ENCODE measurements at places on chromosomes 4 and X.

DNA sequence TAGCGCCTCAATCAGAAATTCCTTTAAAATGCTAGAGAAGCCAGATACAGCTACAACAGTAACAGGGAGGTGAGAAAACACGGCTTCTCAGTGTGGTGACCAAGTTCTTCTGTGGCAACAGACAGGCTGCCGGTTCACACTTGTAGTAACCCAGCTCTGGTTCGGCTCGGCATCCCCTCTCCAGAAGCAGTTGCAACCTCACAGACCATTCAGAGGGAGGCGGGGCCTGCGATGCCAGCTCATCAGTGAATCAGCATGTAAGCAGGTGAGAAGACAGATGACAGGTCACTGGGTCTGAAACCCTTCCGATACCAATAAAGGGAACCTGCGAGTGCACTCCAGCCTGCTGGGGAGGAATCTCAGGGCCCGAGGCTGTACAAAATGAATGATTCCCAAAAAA lies 251.0 kb downstream of the KCNIP4 start:
- DNase-seq: no peak

GRCh38 chrX:16250296-16250695 lies 83.0 kb downstream of the MAGEB17 start:
- DNase-seq: no peak

- no peak for DNase-seq
These were observed 6.7 kb upstream of the ZNF41 start for GRCh38 chrX:47489507-47490275.

DNA sequence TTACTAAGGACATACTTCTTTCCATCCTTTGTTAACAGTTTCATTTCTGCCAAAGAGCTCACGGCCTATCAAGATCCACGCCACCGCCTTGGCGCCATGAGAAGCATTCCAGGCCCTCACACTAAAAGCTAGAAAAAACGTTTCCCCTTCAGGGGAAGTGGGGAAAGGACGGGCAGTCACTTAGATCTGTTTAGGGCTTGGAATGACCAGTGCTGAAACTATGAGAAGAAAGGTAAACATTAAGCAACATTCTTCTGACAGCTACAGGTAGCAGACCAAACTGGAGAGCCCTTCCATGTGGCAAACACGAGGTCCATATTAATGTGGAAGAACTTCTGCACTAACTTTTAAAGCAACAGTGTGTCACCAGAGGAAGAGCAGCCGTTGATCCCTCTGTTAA lies 146.7 kb downstream of the SH3KBP1 start:
- DNase-seq: no peak

- no peak for DNase-seq
These were observed 19.6 kb downstream of the SCD5 start for GRCh38 chr4:82779032-82779431.

- DNase-seq: no peak
These were observed 103.6 kb downstream of the HPGD start for GRCh38 chr4:174418640-174419212.

Measured in activated CD4-positive, alpha-beta T cell treated with anti-CD3 and anti-CD28 coated beads, Interleukin-2, amount 50 U/mL, for 24 hours (primary cell).